ENCODE measurements at places on chromosomes 1 and 21.

DNA sequence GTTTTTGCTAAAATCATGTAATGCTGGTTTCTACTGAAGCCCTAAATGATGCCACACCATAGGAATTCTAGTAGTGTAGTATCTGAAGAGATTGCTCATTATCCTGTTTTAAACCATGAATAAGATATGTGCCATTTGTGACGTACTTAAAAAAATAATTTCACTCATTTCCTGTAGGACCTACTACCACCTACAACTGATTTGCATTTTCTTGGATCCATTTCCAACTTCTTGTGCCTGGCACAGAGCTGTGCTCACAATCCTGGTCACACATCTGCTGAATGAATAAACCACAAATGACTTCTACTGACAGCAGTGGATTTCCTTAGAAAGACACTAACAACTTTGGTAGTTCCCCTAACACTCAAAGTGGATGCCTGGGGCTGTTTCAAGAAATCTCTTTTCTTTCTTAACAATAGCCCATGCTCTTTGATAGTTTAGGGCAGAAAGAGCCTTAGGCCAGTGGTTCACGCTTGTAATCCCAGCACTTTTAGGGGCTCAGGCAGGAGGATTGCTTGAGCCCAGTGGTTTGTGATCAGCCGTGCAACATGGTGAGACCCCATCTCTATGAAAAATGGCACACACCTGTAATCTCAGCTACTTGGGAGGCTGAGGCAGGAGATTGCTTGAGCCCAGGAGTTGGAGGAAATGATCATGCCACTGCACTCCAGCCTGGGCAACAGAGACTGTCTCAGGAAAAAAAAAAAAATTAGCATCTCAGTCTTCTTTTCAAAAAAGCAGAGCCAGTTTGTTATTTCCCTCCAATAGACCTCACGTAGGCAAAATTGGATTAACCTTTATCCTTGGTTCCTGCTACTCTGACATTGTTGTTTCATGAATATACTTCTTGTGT is 13.0 kb upstream of the BATF3 start:
- DNase-seq = no peak

DNA sequence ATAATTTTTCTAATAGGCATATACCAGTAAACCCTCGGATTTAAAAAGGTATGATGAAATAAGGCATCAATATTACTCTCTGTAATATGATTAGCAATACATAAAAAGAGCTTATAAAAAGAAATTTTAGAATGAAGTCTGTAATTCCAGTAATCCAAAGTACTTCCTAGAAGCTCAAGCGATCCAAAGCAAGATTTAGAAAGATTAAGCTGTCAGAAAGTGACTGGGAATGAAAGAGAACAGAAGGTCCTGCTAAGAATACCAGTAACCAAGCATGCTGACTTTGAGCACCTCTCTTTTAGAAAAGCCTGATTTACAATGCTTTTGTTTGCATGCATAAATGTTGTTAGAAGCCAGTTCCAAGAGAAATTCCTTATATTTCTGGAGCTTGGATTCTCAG is 125.1 kb downstream of the GIPC2 start:
- DNase-seq = no peak

GRCh38 chr1:79373481-79374125 is 367.1 kb upstream of the ADGRL4 start:
- DNase-seq = no peak

- DNase-seq = no peak
Observed at GRCh38 chr1:177255411-177255810, 84.7 kb downstream of the BRINP2 start.

GRCh38 chr1:66733348-66734017 is 18.8 kb upstream of the DYNLT5 start:
- DNase-seq = no peak

- no peak for DNase-seq
Observed at GRCh38 chr1:205072881-205073280, 11.4 kb downstream of the TMEM81 start.

DNA sequence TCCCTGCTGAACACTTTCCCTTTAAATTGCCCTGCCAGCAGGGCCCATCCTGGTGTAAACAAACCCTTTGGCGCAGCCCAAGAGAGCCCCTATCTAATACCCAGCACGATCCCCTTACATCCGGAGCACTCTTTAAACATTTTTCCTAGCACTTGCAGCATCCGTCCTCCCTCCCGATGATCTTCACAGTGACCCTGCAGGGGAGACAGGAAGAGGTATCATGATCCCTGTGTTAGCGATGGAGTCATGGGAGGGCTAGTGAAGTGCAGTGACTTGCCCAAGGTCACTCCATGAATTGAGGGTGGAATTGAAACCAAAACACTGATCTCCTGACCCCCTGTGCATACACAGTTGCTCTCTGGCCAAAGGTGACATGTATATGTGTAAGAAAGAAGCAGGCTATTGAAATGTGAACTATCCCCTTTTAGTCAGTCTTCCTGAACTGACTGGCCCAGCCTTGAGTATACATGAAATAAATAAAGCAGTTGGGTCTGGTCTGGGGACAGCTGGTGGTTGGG is 9.8 kb upstream of the KCNQ4 start:
- no peak for DNase-seq

DNA sequence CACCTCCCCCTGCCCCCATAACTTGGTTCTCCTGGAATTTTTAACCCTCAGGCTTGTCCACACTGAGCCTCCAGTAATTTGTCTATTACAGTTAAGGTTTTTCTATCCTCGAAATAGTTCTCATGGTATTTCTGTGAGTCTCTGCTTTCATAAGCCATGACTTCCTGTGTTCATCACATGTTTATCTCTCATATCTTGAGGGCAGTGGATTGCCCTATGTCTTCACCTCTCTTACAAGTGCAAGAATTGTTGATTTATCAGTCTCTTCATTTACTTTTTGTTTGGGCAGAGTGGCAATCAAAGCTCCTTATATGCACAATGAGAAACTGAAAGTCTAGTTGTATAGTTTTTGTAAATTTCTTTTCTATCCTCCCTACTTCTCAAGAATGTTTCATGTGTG is 328.4 kb downstream of the PLA2G4A start:
- no peak for DNase-seq

- DNase-seq = no peak
Observed at GRCh38 chr1:67601539-67601938, 83.5 kb upstream of the GADD45A start.

DNA sequence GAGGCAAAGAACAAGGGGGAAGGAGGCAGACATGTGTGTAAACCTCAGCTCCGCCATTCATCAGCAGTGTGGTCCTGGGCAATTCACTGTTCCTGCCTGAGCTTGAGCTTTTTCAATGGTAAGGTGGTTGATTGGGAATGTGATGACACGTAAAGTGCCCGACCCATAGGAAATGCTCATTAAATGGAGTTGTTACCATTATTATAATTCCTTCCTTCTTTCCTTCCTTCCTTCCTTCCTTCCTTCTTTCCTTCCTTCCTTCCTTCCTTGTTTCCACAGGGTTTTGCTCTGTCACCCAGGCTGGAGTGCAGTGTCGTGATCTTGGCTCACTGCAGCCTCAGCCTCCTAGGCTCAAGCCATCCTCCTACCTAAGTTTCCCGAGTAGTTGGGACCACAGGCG is 4.3 kb downstream of the GPR37L1 start:
- DNase-seq = no peak

- no peak for DNase-seq
Observed at GRCh38 chr1:9115351-9116205, 13.3 kb downstream of the GPR157 start.

GRCh38 chr1:20093940-20094391 is 24.0 kb downstream of the PLA2G5 start:
- DNase-seq = no peak

GRCh38 chr1:8908388-8909151 is 30.1 kb upstream of the ENO1 start:
- DNase-seq = no peak

Measured in stimulated activated CD8-positive, alpha-beta memory T cell treated with anti-CD3 and anti-CD28 coated beads, Interleukin-7, amount 100 ng/mL, for 1 hour (primary cell).